ENCODE measurements at places on chromosomes 16 and 17.

DNA sequence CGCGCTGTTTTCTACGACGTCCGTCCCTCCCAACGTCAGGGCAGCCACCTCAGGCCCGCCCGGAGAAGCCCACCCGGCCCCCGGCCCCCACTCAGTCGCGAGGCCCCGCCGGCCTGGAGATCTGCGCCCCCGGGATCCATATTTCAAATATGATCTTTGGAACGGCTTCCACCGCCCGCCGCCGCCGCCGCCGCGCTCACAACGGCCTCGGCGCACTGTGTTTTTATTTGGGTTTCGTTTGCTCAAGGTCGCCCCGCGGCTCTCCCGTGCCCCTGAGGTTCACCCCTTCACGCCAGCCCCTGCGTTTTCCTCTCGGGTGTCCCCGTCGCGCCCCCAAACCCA, 4.2 kb upstream of the CBX4 start:
- DNase-seq, result no peak

DNA sequence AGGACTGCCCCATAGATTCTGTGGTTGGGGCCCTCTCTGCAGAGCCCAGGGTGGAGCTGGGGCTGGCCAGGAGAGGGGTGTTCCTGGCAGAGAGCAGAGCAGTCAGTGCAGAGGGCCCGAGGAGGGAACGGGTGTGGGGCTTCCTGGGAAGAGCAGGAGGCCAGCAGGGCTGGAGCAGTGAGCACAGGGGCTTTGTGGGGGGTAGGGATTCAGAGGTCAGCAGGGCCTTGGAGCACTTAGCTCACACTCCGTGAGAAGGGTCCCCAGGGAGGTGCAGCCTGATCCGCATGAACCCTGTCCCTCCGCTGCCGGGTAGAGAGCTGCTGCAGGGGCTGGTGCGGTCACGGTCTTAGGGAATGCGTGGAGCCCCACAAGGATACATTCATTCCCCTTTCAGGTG, 113.0 kb upstream of the CIBAR2 start:
- no peak for DNase-seq

GRCh38 chr17:45307290-45308015, 9.4 kb downstream of the MAP3K14 start:
- DNase-seq, result no peak

- no peak for DNase-seq
Measured at GRCh38 chr17:78825696-78826095, 14.9 kb downstream of the USP36 start.

- DNase-seq, result no peak
Measured at GRCh38 chr17:64492481-64493109, 4.3 kb downstream of the POLG2 start.

GRCh38 chr16:51357839-51358238, 206.8 kb upstream of the SALL1 start:
- no peak for DNase-seq

All from brain (organoid and tissue), 16 donors.